RKO (cell line): ENCODE measurements at places on chromosomes 11 and 22.

- DNase-seq: no peak
Observed at GRCh38 chr11:121476379-121477032, 23.7 kb upstream of the SORL1-AS1 start.

- DNase-seq: no peak
Observed at GRCh38 chr11:68266121-68266891, 5.5 kb downstream of the C11orf24 start.

GRCh38 chr11:86932924-86933875 lies 22.0 kb downstream of the FZD4 start:
- DNase-seq: no peak

- peak; percentile 61 for DNase-seq
Observed at GRCh38 chr11:60265373-60266214, 14.9 kb upstream of the MS4A4A start.

DNA sequence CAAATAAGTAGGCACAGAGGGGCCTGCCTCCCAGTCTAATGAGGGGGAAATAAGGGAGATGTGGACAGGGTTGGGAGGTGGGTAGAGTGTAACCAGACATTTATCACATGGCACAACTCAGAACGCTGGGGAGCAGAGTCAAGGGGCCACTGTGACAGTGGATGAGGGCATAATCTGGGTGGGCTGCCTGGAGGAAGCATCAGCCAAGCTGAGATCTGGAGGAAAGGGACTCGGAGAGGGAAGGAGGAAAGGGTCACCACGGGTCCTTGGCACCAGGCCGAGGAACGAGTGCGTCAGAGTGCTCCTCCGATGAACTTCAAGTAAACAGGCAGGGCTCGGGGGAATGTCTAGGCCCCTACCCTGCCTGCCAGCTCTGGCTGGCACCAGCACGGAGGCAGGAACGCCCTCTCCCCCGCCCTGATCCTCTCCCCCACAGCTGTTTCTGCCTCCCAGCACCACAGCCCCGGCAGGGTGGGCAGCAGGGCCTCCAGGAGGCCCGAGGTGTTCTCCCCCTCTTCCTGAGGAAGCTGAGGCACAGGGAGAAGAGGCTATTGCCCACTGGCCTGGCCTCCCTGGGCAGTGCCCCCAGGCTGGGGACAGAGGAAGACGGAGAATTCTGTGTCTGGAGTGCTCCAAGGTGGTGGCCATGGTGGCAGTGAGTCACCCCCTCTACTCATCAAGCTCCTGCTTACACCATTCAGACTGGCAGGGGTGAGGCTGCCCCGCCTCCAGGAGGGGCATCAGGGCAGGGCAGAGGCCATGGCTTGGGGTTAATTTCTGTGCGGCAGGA lies 4.2 kb downstream of the ALDH3B1 start:
- DNase-seq: peak; percentile 75
